ENCODE measurements at places on chromosomes 5 and 9. TPM values are rescaled to one million over a fixed set of nuclear protein-coding genes. Genes with fewer than 3 reads are reported as not detected.

DNA sequence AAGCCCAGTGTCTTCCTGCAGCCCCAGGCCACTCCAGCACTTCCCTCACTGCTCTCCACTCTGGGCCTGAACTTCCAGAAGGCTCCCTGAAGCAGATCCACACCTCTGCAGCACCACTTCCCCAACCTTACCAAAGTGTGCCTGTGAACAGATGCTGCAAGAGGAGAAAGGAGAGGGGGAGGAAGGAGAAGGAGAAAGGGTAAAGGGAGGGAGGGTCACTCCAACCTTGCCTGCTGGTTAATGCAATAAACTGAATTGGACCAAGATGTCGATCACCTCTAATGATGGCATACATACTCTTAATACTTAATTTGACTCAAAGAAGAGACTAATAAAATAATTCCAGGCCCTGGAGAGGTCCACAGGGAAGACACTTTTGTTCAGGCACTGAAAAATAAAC, 77.2 kb upstream of the RAI14 start:
- DNase-seq, result no peak

DNA sequence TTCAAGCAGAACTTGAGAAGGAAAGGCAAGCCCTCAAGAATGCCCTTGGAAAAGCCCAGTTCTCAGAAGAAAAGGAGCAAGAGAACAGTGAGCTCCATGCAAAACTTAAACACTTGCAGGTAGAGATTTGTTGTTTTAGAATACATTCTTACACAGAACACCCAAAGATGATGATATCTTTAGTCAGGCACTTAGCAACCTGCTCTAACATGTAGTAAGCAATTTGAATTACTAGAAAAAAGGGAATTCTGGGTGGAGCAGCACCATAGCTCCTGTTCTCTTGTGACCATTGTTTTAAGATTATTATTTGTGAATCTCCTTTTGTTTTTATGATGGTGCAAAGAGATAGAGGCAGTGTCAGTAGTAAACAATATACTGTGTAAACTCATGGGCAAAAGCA, 63.1 kb downstream of the RAB14 start:
- DNase-seq, result no peak

GRCh38 chr9:128702445-128702948, at the start of gene PKN3:
TSS of gene PKN3 (plus strand) at chr9:128702503. CDS start at chr9:128702916, 413 bp downstream.
- peak; percentile 88 for DNase-seq

PCA3 gene
- not detected for total RNA-seq

All from breast epithelium (tissue), 4 donors.